ENCODE measurements at places on chromosomes 4 and X.
A peak's percentile ranks its signal among the peaks of the same experiment; 100 is the strongest.

DNA sequence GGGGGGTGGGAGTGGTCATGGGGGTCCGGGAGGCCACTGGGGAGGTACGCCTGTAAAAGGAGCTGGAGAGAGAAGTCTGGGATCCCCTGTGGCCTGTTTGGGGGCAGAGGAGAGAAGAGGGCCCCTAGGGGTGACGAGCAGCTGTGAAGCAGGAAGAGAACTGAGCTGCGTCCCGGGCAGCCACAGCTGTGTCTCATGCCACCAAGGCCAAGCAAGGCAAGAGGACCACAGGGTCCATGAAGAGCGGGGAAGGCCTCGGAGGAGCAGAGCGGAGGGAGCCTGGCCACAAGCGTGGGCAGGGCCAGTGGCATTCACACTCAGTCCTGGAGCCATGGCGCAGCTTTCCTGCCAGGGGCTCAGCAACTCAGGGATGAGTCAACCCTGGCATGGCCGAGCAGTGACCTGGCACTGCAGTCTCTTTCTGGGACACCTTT, 13.6 kb upstream of the NAT8L start:
- DNase-seq = no peak

GRCh38 chrX:46929439-46930261, 17.4 kb downstream of the JADE3 start:
- no peak for DNase-seq

DNA sequence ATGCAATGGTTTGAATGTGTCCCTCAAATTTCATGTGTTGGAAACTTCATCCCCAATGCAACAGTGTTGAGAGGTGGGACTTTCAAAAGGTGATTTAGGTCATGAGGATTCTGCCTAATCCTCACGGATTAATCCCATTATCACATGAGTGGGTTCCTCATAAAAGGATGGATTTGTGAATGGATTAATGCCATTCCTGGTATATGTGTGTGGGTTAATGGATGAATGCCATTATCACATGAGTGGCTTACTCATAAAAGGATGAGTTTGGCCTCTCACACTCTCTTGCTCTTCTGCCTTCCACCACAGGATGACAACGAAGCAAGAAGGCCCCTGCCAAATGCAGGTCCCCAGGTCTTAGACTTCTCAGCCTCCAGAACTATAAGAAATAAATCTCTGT, 30.5 kb upstream of the NEUROG2 start:
- DNase-seq = no peak

- DNase-seq = no peak
These were observed 84.7 kb upstream of the RAPGEF2 start for GRCh38 chr4:159018062-159018629.

GRCh38 chr4:98399915-98400314, 138.7 kb downstream of the RAP1GDS1 start:
- DNase-seq = no peak

- DNase-seq = no peak
These were observed 75.4 kb downstream of the IRF2 start for GRCh38 chr4:184398741-184399511.

DNA sequence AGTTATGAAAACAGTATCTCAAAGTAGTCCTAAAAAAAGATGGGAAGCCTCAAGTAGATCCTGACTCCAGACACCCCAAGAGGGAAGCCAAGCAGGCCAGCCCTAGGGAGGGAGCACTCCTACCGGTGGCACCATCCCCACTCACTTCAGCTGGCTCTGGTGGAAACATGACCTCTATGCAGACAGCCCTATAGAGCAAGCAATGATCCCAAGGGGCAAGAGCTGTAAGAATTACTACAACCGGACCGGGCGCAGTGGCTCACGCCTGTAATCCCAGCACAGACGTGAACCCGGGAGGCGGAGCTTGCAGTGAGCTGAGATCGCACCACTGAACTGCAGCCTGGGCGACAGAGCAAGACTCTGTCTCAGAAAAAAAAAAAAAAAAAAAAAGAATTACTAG, 5.7 kb downstream of the LETM1 start:
- DNase-seq = no peak

- no peak for DNase-seq
These were observed 352.6 kb upstream of the NWD2 start for GRCh38 chr4:36891971-36892370.

DNA sequence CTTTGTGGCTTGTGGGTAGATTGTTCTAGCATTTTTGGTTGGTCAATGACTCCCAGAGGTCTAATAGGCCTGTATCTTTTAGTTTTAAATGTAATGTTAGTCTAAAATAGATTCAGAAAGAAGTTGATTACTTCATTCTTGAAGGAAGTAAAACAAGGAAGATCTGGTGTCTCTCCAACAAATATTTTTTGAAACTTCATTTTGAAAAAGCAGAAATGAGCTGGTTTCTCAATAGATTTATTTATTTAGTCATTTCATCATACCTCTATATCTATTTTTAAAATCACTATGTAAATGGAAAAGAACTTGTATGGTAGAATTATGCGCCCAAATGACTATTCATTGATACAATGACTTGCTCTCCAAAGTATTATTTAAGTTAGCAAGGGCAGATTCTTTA, 7.2 kb downstream of the HTR2C start:
- no peak for DNase-seq

- peak; percentile 10 for DNase-seq
These were observed 63.4 kb upstream of the MAB21L2 start for GRCh38 chr4:150518559-150518958.

GRCh38 chr4:102564399-102565059, 63.4 kb downstream of the NFKB1 start:
- no peak for DNase-seq

DNA sequence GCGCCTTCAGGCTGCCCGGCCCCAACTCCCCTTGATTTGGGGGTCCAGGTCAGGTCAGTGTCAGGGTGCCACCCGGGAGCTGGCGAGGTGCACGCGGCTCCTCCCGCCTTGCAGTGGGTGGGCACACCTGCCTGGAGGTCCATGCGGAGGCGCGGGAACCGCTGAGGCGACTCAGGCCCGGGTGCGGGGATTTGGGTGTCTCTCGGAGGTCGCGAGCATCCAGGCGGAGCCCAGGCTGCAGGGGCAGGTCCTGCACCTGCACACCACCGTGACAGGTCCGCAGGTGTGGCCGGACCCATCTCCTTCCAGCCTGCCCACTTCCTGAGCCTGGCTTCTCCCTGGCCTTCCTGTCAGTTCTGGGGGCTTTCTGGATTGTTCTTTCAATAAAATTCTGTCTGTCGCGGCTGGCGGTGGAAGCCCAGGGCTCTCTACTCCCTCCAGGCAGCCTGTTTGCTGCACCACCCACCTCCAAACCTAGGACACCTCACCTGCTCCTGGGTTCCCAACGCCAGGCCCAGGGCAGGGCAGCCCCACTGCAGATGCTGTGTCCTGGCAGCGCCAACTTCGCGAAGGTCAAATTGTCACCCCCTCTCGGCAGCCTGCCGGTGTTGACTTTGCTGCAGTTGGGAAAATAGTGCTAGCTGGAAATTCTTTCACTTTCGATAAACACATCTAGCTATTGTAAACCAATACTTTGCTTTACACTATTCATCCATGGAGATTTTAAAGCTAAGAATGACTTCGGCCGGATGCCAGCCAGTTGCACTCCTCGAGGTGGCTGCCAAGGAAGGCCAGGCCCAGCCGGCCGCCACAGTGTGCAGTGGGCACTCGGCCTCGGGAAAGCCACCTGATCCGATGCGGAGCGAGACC, 35.9 kb downstream of the FGFRL1 start:
- DNase-seq = no peak
